CD4-positive, CD25-positive, alpha-beta regulatory T cell (primary cell): ENCODE measurements at places on chromosomes 12 and 14.

- no peak for DNase-seq
These were observed 18.7 kb downstream of the RFX4 start for GRCh38 chr12:106601496-106601895.

DNA sequence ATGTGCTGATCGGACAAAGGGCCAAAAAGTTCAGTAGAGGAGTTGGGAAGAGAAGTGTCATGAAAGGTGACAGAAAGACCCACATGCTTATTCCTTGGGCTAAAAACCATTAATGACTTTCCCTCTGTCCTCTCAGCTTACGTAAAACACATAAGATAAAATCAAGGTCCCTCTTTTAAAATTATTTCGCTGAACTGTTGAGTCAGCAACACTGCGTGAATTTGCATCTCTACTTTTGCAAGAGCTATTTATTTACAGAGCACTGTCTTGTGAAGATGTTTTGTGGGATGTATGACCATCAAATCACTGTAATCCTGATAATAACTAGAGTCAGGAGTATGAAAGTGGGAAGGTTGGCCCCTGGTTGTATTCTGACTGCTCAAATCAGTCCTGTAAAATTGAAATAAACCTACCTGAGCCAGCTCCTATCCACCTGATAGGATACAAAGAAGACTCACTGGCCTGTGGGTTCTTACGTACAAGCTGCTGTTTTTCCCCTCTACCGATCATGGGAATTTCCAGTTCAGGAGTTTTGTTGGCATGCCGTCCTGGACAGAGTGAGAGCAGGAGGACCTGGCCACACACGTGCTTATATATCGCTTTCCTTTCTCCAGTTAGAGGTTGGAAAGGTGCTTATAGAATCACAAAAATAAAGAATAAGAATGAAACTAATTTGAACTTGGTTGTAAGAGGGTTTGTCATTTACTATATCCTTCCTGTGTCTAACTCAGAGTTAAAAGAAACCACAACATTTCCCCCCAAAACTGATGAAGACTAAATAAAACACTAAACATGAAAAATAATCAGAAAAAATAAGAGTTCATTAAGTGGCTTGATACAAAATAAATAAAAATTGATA, 42.9 kb downstream of the IFNG-AS1 start:
- no peak for DNase-seq

DNA sequence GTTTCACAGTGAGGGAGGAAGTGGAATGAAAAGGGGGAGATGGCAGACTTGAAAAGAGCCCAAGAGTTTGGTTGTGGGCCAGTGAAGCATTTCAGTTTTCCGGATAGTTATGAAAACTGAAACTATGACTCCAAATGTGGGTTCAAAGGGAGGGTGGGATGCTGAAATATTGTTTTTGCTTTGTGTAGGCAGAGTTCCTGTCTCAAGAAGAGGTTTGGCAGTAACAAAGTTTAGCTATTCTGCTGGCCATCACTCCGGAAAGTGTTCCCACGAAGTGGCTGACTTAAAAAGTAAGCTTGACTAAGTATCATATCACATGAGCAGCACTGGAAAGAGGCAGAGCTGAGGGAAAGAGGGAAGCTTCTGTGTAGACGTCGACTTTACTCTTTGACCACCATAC, 85.2 kb downstream of the CAND1 start:
- no peak for DNase-seq

GRCh38 chr14:65156568-65157366, 54.5 kb upstream of the MAX start:
- no peak for DNase-seq

DNA sequence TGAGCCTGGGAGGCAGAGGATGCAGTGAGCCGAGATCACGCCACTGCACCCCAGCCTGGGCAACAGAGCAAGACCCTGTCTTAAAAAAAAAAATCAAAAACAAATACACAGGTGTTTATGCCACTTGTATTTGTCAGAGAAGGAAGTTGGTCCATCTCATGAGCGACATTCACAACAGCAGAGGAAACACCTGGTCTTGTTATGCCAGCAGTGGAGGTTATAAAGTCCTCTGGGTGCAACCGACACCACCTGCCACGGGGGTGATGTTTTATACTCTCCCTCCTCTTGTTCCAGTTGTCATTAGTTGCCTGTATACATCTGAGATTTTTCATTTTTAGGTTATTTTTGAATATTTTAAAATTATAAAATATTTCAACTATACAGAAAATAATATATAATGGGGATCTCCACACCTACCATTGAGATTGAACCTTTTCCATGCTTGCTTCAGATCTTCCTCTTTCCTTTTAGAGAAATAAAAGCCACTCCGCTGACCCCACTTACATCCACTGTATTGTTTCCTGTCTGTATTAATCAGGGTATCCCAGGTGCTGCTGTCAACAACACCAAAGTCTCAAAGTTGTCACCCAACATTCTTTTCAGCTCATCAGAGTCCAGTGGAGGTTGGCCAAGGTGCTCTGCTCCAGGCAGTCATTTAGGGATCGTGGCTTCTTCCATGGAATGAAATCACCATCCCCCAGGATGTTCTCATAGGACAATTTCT, 65.1 kb downstream of the RNFT2 start:
- DNase-seq, result no peak

DNA sequence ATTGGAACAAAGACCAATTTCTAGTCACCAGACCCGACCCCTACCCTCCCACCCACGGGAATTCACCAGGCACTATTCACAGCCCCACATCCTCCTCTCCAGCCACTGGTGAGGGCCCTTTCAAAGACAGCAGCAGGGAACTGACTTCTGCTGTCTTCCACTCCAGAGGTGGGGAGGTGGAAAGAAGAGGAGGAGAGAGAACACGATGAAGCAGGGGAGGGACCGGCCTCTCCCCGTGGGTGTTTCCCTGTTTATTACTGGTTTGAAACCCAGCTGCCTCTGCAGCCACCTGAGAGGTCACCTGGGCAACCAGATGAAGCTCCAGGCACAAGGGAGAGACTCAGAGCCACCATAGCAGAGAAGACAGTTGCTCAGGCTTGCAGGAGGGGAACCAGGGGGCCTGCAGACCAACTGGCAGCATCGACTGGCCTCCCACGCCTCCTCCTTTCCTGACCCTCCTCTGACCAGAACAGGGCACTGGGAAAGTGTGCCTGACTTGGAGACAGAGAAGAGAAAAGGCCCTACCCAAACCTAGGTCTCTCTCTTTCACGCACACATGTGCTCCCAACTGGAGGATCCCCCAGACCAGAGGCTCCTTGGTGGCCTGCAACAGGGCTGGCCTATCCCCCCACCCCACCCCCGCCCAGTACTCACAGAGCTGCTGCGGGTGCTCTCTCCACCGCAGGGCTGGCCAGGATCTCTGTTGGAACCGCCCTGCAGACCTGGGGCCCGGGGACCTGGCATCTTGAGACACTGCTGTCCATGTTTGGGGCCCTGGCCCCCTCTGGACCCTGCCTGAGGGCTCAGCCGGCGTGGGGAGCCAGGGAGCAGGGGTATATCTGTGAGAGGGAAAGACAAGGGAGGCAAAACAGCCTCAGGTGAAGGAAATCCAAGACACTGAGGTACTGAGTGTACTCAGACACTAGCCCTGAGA, 22.8 kb downstream of the ANO2 start:
- no peak for DNase-seq
